Common myeloid progenitor, CD34-positive (primary cell): ENCODE measurements at places on chromosomes 6 and 20.

DNA sequence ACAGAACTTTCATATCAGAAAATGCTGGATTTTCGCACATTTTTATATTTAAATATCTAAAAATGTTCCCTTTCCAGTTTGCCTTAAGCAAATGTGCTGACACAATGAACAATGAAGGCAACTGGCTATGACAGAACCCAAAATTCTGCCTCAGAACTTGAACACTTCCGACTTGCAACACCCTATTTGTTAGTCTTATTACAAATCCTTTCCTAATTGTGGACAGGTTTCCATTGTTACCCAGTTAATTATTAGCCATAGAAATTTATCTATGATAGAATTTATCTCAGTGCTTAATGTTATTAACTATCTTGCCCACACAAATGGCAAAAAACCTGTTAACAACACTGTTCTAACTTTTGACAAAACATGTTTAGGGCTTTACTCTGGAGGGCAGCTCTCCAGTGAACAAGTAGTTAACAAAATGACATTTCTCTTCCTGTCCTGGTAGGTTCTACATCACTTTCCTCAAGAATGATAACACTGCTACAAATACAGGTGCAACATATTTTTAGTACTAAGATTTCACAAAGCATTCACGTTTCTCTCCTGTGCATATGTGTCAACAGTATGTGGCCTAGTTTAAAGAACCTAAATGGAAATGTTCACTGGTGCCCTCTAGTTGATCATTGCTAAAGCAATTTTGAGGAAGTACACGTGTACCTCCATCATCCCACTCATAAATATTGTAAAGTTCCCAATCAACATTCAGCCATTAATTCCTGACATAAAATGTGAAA lies 58.4 kb downstream of the HIVEP2 start:
- DNase-seq = peak; percentile 89

- DNase-seq = no peak
Observed at GRCh38 chr6:42403831-42404230, 47.9 kb downstream of the TRERF1 start.

GRCh38 chr6:160121558-160121957 lies at the start of gene SLC22A1:
SLC22A1 (plus strand) TSS chr6:160121815; CDS start chr6:160121936, 121 bp downstream.
- DNase-seq = no peak

GRCh38 chr6:147463651-147464050 lies 44.8 kb upstream of the SAMD5 start:
- no peak for DNase-seq

DNA sequence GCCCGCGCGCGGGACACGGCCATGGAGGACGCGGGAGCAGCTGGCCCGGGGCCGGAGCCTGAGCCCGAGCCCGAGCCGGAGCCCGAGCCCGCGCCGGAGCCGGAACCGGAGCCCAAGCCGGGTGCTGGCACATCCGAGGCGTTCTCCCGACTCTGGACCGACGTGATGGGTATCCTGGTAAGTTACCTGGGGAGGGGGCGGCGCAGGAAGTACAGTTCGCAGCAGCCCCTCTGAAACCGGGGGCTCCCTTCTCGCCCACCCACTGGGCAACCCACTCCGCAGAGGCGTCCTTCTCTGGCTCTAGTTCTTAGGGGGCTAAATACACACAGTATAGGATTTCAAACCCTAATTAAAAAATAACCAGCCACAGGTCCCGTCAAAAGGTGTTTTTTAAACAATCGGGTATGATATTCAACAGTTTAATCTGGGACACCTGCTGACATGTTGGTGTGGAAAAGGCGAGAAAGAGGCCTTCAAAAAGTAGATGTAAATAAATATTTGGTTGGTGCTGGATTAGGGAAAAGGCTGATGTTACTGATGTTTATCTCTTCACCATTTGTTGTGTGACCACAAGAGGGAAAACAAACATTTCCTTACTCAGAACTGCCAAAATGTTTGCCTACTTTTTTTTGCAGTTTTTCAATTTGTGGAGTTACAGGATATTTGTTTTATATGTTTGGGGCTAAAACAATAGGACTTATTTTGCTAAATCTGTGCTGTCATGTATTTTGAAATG lies 577 bp downstream of the SASH1 start:
- no peak for DNase-seq

DNA sequence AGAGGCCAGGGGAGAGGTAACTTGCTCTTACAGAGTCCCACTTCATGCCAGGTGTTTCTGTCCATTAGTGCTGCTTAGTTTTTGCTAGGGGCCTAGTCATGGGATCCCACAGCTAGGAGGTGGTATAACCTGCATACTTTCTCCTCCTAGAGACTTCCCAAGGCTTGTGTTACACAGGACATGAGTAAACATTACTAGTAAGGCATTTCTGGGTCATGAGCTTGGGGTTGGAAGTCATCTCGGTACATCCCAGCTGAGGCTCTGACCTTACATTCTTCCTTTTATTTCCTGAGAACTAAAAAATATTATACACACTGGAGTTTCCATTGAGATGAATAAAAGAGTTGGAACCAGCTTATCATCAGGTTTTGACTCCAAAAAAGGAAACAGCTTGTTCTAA lies 20.9 kb upstream of the PNPLA1 start:
- DNase-seq = no peak

GRCh38 chr6:159689001-159689400 lies 4.0 kb downstream of the SOD2 start:
- no peak for DNase-seq

- no peak for DNase-seq
Observed at GRCh38 chr6:127634178-127634577, 57.2 kb downstream of the C6orf58 start.

DNA sequence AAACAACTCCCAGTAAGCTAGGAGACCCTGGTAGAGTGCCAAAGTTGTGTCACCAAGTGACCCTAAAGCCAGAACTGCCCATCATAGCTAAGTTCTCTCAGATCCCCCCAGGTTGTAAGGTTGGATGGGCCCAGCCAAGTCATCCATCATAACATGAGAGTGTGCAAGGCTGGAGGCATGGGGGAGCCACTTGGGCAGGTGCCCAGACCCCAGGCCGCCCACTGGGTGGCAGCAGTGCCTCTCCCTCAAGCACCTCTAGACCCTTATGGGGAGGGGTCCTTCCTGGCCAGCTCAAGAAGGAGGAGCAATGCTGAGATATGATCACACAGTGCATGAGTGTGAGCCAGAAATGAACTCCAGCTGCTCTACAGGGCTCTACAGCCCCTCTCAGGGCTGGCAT lies 154.5 kb downstream of the MYLK4 start:
- DNase-seq = peak; percentile 40

DNA sequence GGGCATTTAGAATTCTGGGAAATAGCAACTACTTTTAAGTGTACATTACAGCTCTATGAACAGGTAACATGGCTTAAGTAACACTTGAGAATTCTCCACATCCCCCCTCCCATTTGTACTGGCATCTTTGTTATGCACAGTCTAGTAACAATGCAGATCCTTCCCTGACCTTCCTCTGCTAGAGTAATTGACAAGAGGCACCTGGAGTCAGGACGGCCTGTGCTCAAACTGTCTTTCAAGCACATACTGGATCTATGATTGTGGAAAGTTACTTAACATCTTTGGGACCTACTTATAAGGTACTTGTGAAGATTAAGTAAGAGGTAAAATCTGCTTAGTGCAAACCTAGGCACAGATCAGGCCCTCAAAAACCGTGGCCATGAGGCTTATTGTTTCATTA lies 21.9 kb upstream of the GSTA3 start:
- DNase-seq = no peak

- DNase-seq = no peak
Observed at GRCh38 chr6:79305020-79305419, 70.5 kb upstream of the HMGN3 start.

DNA sequence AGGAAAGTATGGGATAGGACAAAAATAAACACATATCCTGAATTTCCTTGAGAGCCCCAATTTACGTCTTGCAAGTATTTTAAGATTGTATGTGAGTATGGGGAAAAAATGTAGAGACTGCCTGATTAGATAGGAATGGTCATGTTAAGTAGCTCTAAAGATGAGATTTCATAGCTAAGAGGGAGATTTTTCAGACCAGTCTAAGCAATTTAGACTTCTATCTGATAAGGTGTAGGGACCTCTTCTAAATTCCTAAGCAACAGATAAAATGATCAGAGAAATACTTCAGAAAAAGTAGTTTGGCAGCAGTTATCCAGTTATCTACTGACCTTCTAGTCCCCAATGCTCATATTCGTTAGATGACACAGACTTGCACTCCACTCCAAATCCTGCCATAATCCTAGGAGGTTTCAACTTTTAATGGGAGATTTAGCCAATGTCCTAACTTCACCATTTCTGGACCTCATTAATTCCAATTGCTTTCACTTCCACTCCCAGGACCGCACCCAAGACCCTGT lies 90.0 kb downstream of the FILIP1 start:
- DNase-seq = no peak

- DNase-seq = no peak
Observed at GRCh38 chr6:148332088-148332487, 10.6 kb upstream of the SASH1 start.

DNA sequence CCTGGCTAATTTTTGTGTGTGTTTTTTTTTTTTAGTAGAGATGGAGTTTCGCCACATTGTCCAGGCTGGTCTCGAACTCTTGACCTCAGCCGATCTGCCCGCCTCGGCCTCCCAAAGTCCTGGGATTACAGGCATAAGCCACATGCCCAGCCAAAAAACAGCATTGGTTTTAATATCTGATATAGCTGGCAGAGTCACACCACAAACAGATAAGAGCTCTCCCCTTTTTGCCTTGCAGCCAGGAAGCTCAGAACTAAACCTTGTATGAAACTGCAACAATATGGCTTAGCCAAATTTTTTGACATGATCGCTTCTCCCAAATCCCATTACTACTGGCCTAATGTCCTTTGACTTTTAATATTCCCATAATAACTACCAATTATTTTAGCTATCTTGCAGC lies 4.9 kb downstream of the ACOT8 start:
- DNase-seq = no peak

- no peak for DNase-seq
Observed at GRCh38 chr6:74161380-74161779, 465.4 kb downstream of the CD109 start.

DNA sequence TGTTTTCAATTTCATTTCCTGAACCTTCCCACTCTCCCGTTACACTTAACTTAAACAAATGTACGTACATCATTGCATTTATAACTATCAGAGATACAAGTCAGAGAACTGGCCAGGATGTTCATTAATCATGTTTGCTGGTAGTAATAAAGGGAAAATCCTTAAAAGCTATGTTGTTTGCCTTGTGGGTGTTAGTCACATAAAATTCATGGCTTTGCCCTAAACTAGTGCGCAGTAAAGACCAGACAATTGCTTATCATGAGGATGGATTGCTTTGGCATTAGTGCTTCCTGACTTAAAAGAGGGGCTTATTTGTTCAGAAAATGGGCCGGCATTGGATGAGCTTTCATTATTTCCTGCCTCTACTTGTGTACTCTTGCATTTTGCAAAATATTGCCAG lies 1037.3 kb upstream of the FLRT3 start:
- no peak for DNase-seq

DNA sequence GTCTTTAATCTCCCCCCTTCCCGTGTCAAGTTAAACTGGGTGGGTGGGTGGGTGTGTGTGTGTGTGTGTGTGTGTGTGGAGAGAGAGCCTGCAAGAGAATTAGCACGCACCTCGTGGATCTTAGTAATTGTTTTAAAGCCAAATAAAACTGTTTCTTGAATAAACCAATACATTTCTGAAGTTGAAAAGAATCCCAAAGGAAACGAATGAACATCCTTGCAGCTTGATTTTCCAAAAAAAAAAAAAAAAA lies 381 bp upstream of the BICRAL start:
- DNase-seq = peak; percentile 42

- no peak for DNase-seq
Observed at GRCh38 chr20:61027218-61027617, 224.8 kb upstream of the CDH4 start.

GRCh38 chr6:133648581-133648980 lies 240.3 kb upstream of the TCF21 start:
- DNase-seq = no peak

- DNase-seq = no peak
Observed at GRCh38 chr6:140001005-140001404, 626.6 kb upstream of the CITED2 start.

DNA sequence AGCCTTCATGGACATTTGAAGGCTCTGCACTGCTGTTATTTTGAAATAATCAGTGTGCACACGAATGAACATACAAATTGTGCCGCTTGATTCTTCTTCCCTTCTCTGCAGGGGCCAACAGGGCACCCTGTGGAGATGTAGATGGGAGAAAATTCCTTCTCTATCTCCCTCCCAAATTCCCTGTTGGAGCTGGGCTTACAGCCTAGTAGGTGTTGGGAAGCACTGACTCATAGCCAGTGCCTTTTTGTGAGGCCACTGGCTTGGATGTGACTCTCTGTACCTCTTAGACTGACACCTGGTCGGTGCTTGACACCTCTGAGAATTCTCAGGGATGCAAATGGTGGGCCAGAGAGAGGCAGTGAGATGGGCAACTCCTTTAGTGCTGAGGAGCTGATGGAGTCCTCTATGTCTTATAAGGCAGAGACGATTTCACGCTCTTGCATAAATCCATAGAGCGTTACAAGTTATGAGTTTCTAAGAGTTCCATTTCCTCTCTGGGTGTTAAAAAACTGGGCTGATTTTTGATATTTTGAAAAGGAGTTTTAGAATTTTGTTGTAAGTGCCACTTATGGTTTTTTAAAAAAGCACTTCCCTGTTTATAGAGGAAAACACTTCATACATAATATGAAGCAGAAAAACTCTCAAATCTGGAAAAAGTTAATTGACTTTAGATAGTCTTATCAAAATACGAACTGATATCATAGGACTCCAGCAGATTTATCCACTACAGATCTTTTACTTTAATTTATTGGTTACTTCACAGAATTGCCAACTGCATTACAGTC lies 89.8 kb upstream of the MAP3K7 start:
- no peak for DNase-seq

DNA sequence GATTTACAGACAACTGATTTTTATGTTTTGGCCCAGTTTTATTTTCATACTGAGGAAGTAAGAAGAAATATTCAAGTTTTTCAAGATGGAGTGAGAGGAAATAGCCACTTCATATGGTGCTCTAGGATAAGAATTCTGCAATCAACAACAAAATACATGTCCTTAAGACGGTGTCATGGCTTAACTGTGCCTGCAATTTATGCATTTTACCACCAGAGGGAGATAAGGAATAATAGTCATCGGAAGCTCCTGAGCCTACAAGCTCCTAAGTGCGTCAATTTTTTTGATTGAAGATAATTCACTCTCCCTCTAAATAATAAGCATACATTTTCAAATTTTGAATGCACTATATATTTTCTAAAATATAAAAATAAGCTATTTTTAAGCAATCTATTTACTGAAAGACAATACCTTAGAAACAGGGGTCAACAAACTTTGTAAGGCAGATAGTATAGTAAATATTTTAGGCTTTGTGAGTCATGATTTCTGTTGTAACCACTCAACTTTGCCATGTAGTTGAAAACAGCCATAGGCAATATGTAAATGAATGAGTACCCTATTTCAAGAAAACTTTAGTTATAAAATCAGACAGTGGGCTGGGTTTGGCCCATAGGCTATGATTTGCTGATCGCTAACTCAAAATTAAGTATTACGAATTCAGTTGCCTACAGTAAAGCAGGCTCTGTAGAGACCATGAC lies 230.9 kb upstream of the DTNBP1 start:
- DNase-seq = no peak

DNA sequence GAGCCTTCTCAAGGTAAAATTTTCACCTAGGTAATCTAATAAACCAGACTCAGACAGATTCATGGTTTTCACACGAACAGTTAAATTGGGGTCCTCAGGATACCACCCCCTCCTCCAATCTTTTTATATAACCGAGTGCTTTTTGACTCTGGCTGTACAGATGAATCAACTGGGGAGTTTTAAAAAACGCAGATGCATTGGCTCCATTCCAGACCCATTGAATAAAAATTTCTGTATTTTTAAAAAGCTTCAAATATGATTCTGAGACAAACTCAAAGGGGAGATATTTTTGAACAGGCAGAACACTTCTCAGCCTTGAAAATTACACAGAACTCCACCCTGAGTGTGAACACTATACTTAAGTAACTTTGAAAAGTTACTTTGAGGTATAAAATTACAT lies 7.2 kb downstream of the UTRN start:
- no peak for DNase-seq
